ENCODE measurements at places on chromosomes 6 and 20.

GRCh38 chr20:58611236-58612030, 39.6 kb upstream of the STX16 start:
- no peak for DNase-seq

- DNase-seq: no peak
These were observed 23.0 kb upstream of the IL17A start for GRCh38 chr6:52162940-52163908.

DNA sequence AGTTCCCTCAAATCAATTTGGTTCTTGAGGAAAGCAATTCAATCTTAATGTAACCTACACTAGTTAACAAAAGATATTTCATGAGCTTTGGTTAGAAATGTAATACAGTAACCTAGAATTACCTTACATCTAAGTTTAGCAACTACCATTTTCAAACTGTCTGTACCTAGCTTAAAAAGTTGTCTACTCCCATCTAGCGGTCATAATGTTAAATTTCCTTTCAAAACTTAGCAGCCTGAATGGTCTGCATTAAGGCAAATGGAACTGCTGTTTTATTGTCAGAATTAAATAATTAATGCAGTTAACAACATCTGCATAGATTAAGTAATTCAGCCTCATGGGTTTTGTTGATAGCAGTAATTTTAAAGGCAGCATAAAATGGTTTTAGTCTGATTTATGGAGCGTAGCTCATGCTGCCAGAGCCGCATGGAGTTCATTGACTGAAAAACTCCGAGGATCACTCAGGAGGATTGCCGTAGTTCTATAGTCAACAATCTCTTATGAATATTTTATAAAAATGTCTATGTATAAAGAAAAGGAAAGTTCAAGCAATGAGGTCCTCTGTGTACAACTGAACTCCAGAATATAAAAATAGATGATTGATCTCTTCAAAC, 485.4 kb upstream of the MANEA start:
- DNase-seq: no peak

GRCh38 chr20:61664556-61665320, 400.9 kb downstream of the TAF4 start:
- DNase-seq: no peak

DNA sequence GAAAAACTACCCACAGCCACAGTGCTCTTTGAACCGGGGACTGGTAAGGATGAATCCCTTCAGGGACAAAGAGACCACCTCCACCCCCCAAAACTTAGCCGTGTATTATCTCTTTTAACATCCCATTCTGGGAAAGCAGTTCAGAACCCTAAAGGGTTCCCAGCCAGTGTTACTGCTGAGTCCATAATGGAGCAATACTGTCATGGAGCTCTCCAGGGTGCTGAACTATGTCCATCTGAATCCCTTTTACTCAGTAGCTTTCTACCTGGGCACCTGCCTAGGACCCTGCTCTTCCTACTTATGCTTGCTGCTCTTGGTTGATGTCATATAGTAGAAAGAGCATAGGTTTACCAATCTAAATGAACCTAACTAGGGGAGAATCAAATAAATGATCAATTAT, 22.3 kb upstream of the SAYSD1 start:
- DNase-seq: peak; percentile 43

- DNase-seq: no peak
These were observed 30.2 kb upstream of the DACT2 start for GRCh38 chr6:168349718-168350210.

- DNase-seq: no peak
These were observed 38.6 kb upstream of the NXT1 start for GRCh38 chr20:23311947-23312506.

DNA sequence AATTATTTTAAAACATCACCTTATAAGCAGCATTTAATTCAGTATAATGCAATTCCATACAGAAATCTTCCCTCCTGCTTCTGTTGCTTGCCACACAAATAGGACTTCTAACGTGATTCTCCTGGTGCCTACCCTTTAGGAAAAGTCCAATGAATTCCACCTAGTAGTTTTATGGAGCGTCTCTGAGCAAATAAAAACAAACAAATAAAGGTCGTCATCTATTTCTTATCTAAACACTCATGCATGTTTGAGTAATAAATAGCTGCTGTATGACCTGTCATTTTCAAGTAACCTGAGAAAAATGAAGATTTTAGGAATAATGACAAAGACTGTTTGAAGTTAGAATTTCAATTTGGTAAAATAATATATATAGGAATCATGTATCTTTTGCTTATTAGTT, 102.7 kb downstream of the BMP5 start:
- no peak for DNase-seq

DNA sequence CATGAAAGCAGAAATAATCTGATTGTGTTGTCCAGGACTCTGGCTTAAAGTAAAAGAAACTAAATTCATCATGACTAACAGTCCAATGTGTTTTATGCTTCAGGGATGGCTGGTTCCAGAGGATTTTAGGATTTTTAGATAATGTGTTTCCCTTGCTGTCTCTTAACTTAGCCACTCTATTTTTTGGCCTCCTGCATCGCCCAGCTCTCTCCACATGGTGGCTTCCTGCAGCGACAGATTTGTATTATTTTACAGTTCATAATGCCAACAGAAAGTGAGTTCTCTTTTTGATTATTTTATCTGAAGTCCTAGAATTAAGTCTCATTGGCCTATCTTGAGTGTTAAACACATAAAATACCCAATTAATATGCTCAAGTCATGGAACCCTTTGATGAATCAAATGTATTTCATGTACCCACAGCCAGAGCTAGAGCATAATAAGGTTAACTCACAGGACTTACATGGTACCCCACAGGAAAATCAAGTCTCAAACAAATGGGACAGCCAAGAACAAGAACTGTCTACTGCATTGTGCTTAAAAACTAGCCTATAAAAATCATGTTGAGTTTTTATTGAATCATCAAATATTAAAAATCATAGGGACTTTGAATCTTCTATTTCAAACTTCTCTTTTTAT, 582.5 kb downstream of the DOK5 start:
- no peak for DNase-seq

- DNase-seq: no peak
These were observed 84.7 kb upstream of the SALL4 start for GRCh38 chr20:51886891-51887608.

DNA sequence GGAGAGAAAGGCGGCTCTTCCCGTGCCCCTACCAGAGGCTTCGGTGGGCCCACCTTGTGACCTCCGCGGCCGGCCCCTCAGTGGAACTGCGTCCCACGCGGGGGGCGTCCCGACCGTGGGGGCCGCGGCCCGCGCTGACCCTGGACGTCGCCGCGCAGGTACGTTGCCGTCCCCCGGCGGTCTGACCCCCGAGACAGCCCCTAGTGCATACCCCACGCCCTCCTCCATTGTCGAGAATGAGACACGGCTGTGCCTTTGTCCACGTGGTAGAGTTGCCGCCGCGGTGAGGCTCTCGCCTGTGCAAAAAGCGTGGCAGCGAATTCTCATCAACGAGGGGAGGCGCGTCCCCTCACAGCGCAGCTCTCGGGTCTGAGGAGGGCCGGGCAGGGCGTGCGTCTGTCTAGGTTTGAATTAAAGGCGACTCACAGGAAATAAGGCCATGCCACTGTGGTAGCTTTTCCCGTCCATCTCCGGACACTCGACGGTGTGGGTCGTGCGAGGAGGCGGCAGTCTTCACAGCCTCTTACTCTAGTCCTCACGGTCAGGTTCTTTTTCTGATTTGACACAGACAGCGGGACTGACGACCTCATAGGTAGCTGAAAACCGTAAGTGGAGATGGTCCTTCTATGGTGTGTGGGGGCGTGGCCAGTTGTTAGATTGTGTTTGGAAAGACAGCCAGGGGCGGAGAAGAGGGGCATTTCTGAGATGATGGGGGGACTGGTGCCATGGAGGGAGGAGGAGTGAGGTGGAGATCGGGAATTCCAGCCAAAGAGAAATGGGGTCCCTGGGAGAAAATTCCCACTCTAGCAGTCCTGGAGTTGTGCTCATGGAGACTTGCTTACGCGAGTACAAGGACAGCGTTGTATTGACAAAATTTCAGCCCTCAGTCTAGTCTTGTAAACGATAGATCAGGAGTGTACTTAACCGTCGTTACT, 580 bp downstream of the NXT1 start:
- peak; percentile 77 for DNase-seq

DNA sequence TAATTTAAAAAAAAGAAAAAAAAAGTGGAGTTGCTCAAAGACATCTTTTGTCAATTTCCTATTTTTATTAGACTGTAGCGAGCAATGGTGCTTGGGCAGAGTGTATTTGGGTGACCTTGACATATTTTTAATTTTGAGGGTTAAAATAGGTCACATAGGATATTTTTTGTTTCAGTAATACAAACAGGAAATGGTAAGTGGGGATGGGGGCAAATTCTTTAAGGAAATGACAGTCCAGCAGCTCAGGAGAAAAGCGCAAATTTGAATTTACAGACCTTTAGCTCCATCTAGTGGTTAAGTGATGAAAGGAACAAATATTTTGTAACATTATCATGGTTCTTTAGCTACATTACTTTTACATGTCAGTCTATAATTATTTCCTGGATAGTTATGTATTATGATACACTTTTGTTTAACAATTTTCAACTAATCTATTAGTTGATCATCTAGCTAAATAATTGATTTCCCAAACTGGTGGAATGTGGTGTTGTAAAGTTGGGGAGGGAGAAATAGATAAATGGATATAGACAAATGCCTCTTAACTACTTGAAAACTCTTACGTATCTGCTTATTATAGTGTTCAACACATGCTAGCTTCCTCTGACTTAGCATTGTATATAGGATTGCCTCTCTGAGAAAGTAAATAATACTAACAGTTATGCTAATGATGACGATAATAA, 10.0 kb downstream of the CITED2 start:
- no peak for DNase-seq

DNA sequence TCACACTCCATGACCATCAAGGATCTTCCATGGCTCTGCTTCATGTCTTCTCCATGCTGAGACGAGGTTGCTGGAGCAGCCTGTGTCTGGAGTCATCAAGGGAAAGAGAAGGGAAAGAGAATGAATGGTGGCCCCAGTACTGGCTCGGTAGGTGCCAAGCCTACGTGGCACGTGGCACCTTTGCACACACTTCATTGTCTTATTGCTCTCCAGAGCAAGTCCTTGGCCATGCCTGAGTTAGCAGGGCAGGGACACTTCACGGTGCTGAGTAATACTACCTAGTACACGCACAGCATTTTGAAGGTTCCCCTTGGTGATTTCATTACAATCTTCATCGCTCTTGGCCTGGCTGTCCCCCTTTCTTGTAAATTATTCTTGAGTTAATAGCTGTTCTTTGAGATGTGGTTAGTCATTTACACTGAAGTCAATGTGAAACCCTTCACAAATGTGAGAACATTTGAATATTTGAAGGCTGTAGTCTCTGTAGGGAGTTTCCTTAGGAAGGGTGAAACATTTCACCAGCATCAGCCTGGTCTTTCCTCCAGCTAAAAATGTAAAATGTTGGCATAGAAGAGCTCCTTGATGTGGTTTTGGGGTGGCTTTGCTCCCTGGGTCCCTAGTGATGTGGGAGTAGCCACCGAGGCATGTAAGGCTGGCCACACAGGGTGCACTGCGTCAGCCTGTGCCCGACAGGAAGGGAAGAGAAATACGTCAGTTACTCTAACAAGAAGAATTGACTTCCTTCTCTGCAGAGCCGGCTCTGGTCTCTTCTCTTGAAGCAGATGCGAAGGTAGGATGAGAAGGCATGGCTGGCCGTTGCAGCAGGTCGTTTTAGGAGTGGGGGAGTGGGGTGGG, at the start of gene SYTL3:
Gene SYTL3, plus strand, starts transcription at position 766 of the 855 bp plus-strand sequence. CDS start 13,215 bp downstream, outside the sequence.
- DNase-seq: peak; percentile 90

- peak; percentile 9 for DNase-seq
These were observed at the start of gene FLRT3 for GRCh38 chr20:14337400-14338171. FLRT3 (minus strand) TSS chr20:14337612; CDS start chr20:14327506, 10,106 bp downstream.

DNA sequence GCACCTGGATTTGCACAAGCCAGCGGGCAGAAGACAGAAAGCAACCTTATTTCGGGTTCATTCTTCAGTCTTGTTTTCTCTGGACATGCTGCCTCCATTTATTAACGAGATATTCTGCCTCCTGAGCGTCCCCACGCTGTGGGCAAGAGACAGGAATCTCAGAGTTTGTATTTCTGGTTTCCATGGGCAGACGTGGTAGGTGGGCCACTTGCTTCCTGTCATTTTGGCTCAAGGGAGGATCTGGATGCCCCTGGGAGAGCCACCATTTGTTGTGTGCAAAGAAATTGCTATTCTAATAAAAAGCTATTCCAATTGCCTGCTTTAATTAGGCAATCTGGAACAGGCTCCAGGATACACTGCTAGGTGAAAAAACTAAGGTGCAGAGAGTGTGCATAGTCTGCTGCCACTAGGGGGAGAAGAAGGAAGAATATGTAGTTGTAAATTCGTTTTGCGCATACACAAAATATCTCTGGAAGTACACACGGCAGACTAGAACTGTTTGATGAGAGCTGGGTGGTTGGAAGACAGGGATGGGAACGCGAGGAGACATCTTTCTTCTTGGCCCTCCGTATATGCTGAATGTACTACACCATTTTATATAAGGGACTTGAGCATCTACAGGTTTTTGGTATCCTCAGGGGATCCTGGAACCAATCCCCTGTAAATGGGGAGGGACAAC, 30.1 kb upstream of the SLC16A10 start:
- no peak for DNase-seq

DNA sequence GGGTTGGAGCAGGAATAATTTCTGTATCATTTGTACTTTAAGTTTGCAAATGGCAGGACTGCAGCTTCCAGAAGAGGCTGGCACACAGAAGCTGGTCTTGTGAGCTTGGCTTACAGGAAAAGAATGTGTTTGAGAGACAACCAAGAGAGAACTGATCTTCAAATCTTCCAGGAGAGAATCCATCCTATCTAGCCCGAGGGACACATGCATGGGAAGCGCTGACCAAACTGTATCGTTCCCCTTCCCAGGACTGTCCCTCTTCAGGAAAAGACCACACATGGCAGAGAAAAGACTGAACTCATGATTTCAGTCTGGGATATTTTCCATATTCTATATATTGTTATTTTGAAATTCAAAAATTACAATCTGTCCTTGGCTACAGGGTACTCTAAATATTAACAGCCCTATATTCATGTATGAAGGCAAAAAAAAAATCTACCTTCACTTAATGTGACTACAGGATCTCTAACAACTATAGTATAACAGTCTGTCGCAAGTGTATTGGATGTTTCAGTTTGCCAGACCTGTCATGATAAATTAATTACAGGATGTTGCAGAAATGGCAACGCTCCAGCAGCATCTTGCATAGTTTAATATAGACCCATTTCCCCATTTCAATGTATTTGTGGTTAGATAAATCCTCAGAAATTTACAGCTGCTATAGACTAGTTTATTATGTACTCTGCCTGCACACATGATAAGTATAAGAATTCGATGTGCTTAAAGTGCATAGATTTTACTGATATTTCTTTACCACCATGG, 99.4 kb downstream of the MYB start:
- no peak for DNase-seq

- no peak for DNase-seq
These were observed 4.0 kb upstream of the GRM4 start for GRCh38 chr6:34149831-34150400.

- DNase-seq: no peak
These were observed 265.0 kb upstream of the TAB2 start for GRCh38 chr6:149052350-149053106.
